Activated T-cell treated with anti-CD3 and anti-CD28 coated beads for 24 hours (primary cell): ENCODE measurements at places on chromosomes 5 and 9.

DNA sequence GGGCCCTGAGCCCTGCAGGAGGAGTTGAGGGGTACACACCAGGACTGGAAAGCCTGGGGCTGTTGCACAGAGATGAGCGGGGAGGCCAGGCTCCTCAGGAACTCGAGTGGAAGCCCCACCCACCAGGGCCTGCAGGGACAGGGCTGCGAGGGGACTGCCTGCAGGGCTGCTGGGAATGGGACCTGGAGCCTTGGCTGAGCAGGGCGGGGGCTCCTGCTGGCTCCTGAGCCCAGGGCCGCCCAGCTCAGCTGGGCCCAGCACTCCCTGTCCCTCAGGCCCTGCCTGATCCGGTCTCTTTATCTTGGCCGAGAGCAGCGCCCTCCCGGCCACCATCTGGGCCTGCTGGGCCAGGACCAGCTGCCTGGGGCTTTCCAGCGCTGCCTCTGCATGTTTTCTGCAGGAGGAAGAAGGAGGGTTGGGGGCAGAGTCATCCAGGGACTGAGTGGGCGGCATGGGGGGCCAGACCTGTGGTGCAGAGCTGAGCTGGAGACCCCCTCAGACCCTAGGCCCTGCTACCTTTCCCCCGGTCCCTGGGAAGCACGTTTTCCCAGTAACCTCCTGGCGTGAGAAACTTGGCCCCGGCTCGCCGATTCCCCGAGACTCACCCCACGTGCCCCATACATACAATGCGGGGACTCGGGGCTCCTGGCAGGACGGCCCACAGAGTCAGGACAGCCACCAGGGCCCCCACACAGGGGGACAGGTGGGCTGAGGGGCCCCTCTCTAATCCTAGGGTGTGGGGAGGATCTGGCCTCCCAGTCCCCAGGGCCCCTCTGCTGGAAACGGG lies 9.4 kb downstream of the LCN12 start:
- DNase-seq: no peak

- DNase-seq: no peak
Measured at GRCh38 chr5:165015547-165015946, 1510.1 kb downstream of the MAT2B start.

DNA sequence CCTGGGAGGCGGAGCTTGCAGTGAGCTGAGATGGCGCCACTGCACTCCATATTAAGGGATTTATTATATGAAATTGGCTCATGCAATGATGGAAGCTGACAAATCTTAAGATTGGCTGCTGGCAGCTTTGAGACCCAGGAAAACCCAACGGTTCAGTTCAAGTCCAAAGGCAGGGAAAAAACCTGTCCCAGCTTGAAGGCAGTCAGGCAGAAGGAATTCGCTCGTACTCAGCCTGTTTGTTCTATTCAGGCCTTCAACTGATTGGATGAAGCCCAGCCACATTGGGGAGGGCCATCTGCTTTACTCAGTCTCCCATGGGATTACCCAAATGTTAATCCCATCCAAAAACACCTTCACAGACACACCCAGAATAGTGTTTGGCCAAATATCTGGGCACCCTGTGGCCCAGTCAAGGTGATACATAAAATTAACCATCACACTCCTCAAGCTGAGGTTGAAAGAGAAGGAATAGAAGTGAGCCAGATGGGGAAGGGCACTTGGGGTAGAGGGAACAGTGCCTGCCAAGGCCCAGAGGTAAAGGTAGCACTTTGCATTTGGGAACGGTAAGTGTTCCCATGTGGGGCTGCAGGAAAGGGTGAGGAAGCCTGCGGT lies 8.5 kb upstream of the ORM1 start:
- no peak for DNase-seq

DNA sequence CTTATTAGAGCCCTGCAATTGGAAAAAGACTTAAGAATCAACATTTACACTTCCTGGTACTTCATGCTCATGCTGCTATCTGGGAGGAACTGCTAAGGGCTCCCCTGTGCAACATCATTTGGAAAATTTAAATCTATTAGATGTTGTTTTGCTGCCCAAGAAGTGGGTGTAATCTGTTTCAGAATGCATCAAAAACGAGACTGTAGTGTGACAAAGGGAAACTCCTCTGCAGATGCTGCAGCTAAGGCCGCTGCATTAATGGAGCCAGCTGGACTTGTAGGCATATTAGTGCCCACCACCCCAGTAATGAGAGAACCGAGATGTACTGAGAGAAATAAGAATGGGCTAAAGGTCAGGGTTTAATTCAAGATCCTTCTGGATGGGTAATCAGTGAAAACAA lies 11.1 kb upstream of the PAIP1 start:
- no peak for DNase-seq

- DNase-seq: no peak
Measured at GRCh38 chr5:18967637-18968036, 1020.4 kb downstream of the CDH18 start.

DNA sequence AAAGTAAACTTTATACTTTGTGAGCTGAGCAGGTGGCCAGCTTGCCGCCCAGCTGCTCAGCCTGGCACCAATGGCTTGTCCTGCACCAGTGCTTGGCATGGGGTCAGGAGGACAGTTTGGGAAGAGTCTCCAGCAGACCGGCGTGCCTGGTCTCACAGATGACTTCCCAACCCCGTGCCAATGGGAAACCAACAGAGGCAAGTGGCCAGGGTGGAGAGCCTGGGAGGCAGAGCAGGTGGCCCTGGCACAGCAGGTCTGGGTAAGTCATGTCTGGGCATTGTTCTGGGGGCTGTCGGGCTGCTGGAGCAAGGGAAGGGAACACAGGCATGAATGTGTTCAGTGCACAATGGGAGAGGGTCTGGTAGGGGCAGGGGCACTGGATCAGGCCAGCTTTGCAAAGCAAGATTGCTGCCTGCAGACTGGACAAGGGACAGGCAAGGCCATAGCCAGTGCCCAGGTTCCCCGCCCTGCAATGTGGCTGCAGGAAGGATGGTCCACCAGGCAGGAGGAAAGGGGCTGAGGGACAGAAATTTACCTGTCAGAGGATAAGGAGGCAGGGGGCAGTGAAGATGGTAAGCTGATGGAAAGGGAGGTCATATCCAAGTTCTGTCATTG lies 76.2 kb upstream of the ALDH1B1 start:
- DNase-seq: no peak

DNA sequence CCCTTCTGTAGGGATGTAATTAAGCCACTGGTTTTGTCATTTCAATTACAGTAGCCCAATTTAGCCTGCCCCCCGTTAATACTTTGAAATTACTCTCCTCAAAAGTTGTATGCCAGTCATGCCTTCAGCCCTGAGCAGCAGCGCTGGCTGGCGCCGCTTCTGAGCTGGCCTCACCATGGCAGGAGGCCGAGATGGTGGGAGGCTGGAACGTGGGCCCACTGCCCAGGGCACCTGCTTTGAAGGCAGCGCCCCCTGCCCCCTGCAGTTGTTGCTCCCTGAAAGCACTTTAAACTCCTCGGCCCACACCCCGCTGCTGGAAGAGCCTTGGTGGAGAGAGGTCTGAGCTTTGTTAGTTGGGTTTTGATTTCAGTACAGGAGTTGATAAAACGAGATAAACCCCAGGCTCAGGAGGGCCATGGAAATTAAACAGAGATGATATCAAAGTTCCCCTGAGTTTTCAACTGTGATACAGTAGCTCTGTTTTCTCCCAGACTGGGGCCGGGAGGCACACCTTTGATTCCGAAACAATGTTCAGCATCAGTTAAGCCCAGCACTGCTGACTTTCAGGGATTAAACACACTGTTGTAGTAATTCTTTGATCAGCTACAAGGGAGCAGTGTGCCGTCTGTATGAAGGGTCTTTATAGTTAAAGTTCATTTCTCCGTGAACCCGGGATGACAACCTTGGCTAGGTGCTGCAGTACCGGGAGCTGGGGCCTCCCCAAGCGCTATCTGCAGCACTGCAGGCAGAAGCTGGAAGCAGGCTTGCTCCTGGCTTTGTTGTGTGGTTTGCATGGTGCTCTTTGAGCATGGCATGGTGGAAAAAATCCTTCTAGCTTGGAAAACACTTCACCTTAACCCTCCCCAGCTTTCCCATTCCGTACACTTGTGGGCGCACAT lies 9.5 kb downstream of the MVB12B start:
- no peak for DNase-seq

DNA sequence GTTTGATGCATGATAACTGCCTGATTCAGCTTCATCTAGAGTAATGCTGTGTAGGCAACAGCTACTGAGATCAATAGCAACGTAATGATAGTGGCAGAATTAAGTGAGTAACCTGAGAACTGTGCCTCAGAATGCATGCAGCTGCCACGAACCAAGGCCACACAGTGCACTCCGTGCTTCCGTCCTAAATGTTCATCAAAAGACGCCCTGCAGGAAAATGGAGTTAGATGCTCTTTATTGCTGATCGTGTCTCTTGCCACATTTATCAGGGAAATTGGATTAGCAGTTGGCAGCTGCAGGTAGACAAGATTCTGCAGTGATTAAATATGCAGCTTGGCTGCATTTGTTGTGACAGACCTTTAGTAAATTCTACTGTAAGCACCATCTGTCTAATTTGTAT lies 107.7 kb upstream of the TLX3 start:
- no peak for DNase-seq

GRCh38 chr9:112037281-112038016 lies 137.6 kb downstream of the SUSD1 start:
- peak; percentile 47 for DNase-seq

- DNase-seq: no peak
Measured at GRCh38 chr5:31407921-31408693, 123.8 kb downstream of the DROSHA start.

DNA sequence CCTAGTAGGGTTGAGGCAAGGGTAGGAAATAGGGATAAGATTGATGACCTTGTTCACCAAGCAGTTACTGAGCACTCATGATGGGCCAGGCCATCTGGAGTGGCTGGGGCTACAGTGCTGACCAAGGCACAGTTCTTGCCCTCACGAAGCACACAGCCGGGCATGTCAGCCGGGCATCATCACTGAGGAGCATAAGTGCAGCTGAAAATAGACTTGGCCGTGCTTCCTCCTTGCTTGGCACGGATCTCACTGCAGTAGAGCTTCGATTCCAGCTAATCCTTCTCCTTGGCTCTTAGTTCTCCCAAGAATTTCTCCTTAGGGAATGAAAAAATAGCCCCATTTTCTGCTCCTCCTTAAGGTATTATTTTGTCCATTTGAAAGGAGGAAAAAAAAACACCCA lies 116.6 kb downstream of the NMUR2 start:
- no peak for DNase-seq
